ENCODE measurements at places on chromosomes 16 and 17.

- DNase-seq, result no peak
Measured at GRCh38 chr17:7133424-7133823, 18.8 kb upstream of the ASGR2 start.

- peak; percentile 84 for DNase-seq
Measured at GRCh38 chr17:9363440-9364350, 211.9 kb downstream of the STX8 start.

GRCh38 chr17:34894964-34895363, 66.3 kb downstream of the CCT6B start:
- DNase-seq, result no peak

DNA sequence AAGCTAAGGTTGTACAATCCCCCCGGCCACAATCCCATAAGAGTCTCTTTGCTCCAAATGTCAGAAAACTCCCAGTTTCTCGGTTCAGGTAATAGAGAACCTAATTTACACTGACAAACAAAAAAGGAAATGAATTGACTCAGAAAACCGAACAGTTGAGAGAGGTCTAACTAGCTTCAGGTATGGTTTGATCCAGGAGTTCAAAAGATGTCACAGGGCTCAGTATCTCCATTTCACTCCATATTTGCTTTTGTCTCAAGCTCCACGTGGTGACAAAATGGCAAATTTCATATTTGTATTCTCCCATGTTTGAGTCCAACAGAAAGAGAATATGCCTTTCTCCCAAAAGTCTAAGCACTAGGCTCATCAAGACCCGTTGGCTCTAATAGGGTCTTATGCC, 117.4 kb downstream of the AXIN2 start:
- no peak for DNase-seq

GRCh38 chr17:56596691-56597494, 3.4 kb downstream of the NOG start:
- DNase-seq, result peak; percentile 7

DNA sequence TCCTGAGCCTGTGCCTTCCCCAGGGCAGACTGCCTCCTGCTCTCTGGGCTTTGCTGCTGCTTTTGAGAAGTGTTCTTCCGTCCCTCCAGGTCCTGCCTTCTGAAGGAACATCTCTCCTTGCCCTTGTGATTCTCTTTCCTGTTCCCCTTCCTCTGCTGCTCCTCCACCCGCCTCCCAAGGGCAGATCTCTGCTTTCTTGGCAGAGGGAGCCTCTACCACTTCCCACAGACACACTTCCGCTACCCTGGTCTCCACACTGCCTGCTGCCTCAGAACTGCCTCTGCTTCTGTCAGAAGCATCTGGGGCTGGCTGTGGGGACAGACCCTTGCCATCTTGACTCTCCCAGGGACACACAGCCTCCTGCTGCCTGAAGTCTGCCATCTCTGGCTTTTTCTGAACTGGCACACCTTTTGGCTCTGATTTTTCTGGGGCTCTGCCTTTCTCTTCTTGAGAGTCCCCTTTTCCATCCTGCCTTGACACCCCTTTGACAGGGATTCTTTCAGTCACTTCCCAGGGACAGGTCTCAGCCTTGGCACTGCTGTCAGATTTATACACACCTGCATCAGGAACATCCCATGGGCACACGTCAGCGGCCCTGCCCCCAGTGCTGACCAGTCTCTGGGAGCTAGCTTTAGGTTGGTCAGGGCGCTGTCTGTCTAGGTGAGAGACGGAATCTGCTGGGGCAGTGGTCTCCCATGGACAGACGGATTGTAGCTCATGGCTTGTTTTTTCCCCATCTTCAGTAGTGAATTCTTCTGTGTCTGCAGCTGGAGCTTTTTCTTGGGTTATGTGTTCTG, 16.6 kb downstream of the GPR179 start:
- DNase-seq, result no peak

- DNase-seq, result no peak
Measured at GRCh38 chr16:26614237-26614841, 452.4 kb upstream of the C16orf82 start.

DNA sequence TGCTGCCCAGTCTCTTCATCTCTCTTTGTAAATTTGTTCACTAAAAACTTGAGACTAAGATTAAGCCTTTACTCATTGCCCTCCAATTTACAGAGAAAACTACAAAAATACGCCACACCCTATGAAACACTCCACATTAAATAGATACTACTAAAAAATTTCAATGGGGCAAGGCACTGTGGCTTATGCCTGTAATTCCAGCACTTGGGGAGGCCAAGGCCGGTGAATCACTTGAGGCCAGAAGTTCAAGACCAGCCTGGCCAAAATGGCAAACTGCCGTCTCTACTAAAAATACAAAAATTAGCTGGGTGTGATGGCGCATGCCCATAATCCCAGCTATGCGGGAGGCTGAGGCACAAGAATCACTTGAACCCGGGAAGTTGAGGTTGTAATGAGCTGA, 3.8 kb downstream of the UBE2O start:
- DNase-seq, result no peak

GRCh38 chr16:78211020-78211599, 111.7 kb downstream of the WWOX start:
- DNase-seq, result no peak

DNA sequence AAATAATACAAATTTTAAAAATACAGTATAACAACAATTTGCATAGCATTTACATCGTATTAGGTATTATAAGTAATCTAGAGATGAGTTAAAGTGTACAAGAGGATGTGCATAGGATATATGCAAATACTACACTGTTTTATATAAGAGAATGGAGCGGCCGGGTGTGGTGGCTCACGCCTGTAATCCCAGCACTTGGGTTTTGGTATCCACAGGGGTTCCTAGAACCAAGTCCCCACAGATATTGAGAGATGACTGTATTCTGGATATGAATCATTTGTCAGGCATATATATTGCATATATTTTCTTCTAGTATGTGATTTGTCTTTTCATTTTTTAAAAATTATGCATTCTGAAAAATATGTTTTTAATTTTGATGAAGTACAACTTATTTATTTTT, 77.5 kb upstream of the MSI2 start:
- DNase-seq, result no peak

- no peak for DNase-seq
Measured at GRCh38 chr16:10565167-10565566, 15.2 kb downstream of the EMP2 start.

DNA sequence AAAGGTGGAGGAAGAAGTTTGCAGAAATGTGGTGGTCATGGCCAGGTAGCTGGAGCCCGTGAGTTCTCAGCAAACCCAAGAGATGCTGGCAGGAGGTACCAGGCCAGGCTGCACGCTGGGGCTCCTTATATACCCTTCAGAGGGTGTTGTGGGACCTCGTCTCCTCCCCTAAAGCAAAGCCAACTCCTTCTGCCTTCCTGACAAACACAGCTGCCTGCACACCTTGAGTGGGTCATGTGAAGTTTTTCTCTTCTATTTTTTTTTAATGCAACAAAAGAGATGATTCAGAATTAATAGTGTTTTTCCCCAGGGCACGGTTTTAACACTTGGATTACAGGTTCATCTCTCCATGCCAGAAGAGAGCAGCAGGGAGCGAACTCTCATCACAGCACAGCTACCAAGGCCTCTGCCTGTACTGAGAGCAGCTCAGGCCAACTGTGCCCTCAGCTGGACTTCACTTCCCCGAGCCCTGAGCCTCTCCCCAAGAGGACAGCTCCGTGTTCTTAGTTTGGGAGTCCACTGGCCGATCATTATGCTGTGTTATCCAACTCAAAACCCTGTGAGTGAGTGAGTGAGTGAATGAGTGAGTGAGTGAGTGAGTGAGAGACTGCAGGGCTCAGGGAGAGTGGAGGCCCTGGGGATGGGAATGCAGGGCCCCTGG, at the start of gene KRT15:
Gene KRT15, minus strand, starts transcription at position 102 of the 661 bp plus-strand sequence. Its CDS starts 63 bp downstream, at position 39.
- no peak for DNase-seq

DNA sequence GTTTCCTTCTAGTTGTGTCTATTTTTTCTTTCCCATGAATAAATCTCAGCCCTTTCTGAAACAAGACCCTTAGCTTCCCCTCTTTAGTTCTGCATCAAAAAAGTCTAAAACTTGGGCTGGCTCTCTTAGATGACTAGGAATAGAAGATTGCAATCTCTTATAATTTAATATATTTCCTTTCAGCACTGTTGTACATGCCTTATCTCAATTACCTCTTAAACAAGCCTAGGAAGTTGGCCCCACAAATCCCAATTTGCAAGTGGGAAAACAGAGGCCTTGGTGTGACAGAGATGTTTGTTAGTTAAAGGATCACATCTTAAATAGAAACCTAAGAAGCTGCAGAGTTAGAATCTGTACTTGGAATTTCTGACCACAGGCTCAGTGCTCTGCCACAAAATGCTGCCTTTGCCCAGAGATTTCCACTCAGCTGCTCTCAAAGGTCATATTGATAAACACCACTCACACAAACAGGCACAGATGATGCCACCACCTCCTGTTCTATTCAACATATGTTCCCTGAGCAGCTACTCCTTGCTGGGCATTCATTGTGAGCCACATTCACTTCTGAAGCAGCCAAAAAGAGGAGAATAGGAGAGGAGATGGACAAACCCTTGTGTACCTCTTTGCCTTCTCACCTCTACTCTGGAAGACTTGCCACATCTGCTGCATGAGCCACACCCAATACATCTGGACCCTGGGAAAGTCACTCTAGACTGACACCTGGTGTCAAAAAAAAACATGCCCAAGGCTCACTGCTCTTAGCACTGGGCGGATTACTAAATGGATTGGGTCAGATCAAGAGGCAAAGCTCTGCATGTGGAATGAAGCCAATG, 5.5 kb downstream of the CCDC182 start:
- peak; percentile 25 for DNase-seq

DNA sequence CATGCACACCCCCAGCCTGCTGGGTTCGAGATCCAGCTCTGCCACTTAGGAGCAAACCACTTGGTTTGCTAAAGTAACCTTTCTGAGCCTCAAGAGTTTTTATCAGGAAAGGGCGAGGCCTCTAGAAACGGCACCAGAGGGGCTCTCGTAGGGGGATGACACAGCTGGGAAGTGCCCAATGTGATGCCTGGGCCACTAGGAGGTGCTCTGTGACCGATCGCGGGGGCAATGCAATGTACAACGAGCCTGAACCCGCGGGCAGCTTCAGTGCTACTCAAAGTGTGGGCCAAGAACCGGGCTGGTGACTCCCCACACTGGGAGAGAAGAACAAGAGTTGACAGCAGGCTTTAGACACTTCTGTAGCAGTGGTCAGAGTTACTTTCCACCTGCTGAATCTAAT, 9.4 kb downstream of the C16orf89 start:
- no peak for DNase-seq

GRCh38 chr17:70780031-70780430, 610.7 kb downstream of the KCNJ2 start:
- peak; percentile 49 for DNase-seq

DNA sequence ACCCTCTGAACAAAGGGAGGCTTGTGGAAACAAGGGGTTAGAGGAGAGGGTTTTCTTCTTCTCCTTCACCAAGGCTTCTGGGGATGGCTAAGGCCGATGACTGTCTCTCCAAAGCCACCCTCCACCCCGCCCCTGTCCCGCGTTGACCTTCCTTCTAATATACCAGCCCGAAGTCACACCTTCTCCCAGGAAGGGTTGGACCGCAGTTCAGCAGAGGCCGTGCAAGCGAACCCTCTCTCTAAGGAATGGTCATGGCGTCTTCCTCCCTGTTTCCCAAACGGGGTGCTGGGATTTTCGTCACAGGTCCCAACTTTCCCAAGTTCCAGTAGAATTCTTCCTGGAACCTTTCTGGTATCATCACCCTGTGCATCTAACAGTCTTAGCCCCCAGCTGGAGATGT, 49.4 kb downstream of the FZD2 start:
- no peak for DNase-seq

DNA sequence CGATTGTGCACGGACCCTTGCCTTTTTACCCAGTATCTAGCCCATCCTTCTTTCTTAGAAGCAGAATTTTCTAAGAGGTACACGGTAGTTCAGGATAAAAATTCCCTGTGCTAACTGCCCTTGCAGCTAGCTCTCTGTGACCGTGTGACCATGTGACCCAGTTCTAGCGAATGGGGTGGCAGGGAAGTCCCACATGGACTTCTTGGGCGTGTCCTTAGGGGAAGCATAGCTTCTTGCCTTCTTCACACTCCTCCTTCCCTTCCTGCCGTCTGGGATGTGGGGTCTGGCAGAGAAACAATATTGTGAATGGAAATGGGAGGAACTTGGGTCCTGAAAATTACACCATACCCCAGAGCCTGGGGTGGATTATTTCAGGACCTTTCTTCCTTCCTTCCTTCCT, 670.7 kb downstream of the MAF start:
- DNase-seq, result no peak

GRCh38 chr17:83129676-83130075, 50.3 kb downstream of the METRNL start:
- DNase-seq, result no peak

- peak; percentile 1 for DNase-seq
Measured at GRCh38 chr17:59331929-59332748, 684 bp downstream of the YPEL2 start.

DNA sequence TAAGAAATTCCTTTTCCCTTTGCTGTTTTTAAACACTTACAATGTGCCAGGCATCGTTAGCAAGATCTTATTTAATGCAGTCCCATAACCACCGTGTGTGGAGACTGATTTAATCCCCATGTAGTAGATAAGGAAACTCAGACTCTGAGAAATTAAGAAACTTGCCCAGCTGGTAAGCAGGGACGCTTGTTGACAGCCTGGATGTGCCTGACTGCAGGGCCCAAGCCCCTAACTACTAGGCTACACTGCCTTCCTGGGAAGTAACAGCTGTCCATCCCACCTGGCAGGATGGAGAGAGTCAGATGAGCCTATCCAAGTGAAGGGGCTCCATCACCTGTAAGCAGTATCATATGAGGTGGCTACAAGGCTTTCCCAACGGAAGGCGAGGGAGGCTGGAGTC, 23.1 kb downstream of the CDK5RAP3 start:
- DNase-seq, result no peak

GRCh38 chr16:64437706-64438324, 684.0 kb downstream of the CDH11 start:
- no peak for DNase-seq

- no peak for DNase-seq
Measured at GRCh38 chr16:54289945-54290832, 3.6 kb upstream of the IRX3 start.

DNA sequence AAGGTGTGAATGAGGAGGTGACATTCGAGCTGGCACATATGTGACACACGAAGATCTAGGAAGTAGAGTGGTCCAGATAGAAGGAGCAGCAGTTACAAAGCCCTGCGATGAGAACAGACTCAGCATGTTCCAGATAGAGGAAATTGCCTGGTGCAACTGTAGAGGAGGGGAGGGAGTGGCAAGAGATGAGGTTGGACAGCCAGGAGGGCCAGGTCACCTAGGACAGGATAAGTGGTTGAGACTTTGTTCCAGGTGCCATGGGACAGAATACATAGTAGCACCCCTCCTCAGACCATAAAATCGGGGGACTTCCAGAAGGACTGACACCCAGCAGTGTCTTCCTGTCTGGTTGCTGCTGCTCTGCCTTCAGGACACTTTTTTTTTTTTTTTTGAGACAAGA, 11.0 kb upstream of the CENPT start:
- DNase-seq, result no peak

- no peak for DNase-seq
Measured at GRCh38 chr17:78137392-78138203, 7.0 kb downstream of the TMC8 start.

Measured in HCEC 1CT (cell line).